ENCODE measurements at places on chromosomes 16 and 17. TPM values are rescaled to one million over a fixed set of nuclear protein-coding genes. Genes with fewer than 3 reads are reported as not detected.

Gene MVP
- total RNA-seq, result 371 TPM

Gene C16orf95
- not detected for total RNA-seq

Gene CIAO3
- total RNA-seq, result 26.3 TPM

Gene PROCA1
- total RNA-seq, result 3.8 TPM

Gene GPR142
- not detected for total RNA-seq

Gene KRT20
- not detected for total RNA-seq

Gene STX1B
- 0.91 TPM for total RNA-seq

Gene GDPD1
- total RNA-seq, result 0.72 TPM

Gene ABCA8
- 5.8 TPM for total RNA-seq

Gene UTS2R
- 0.13 TPM for total RNA-seq

Gene CDRT15
- total RNA-seq, result not detected

Gene KRT32
- not detected for total RNA-seq

Gene STAT3
- total RNA-seq, result 55.2 TPM

Gene GINS2
- total RNA-seq, result 12.4 TPM

Gene FBXL16
- 0.91 TPM for total RNA-seq

Gene CCL7
- 2.4 TPM for total RNA-seq

Gene HOXB4
- 12.5 TPM for total RNA-seq

Gene STRADA
- total RNA-seq, result 18.2 TPM

Gene CACNG3
- total RNA-seq, result not detected

Gene ARMC7
- total RNA-seq, result 2.5 TPM

Gene KRT222
- total RNA-seq, result not detected

Gene FBXL19
- total RNA-seq, result 21.2 TPM

Gene ANKRD40CL
- total RNA-seq, result not detected

Gene FOXN1
- total RNA-seq, result not detected

Gene CCDC40
- total RNA-seq, result 0.91 TPM

Gene PRSS22
- 0.40 TPM for total RNA-seq

Gene KLHL10
- total RNA-seq, result not detected

Gene CDH3
- 6.2 TPM for total RNA-seq

All from epithelial cell of alveolus of lung (primary cell).